ENCODE measurements at places on chromosomes 1 and 21.

- no peak for DNase-seq
Observed at GRCh38 chr1:15160626-15161025, 7.1 kb downstream of the TMEM51 start.

- DNase-seq = no peak
Observed at GRCh38 chr1:75984781-75985180, 52.6 kb upstream of the ASB17 start.

- no peak for DNase-seq
Observed at GRCh38 chr1:168653567-168653966, 75.4 kb downstream of the DPT start.

DNA sequence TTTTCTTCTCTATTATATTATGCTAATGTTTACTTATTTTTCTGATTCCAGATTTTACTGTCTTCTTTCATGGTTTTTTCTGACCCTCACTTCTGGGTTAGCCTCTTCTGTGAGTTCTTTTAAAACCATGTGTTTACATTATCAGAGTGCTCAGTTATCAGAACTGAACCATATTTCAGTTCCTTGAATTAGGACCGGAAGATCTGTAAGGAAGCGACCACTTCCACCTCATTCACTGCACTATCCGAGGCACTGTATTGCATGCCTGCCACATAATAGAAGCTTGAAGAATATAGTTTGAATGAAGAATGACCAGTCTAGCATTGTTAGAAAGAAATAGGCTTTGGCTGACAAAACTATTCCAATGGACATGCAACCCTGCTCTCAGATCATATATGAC is 281.0 kb upstream of the DEPDC1 start:
- DNase-seq = no peak

DNA sequence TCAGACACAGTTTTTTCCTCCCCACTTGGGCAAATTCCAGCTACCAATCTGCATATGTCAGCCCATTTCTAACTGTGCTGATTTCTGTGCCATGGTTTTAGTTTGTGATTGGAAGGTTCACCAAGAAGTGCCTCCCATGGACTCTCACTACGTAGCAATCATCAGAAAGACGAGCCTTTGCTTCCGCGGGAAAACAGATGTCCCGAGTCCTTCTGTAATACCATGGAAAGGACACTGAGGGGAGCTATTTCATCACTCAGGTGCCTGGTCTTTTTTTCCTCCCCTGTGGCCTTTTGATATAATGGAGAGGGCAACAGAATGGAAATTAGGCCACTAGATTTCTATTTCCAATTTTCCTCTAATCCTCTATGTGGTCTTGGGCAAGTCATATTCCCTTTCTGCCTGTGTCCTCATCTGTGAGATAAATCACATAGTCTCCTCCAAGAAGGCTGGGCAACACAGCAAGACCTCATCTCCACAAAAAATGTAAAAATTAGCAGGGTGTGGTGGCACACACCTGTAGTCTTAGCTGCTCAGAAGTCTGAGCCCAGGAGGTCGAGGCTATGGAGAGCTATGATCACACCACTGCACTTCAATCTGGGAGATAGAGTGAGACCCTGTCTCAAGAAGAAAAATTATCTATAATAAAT is 24.8 kb downstream of the LEMD1 start:
- DNase-seq = peak; percentile 71

DNA sequence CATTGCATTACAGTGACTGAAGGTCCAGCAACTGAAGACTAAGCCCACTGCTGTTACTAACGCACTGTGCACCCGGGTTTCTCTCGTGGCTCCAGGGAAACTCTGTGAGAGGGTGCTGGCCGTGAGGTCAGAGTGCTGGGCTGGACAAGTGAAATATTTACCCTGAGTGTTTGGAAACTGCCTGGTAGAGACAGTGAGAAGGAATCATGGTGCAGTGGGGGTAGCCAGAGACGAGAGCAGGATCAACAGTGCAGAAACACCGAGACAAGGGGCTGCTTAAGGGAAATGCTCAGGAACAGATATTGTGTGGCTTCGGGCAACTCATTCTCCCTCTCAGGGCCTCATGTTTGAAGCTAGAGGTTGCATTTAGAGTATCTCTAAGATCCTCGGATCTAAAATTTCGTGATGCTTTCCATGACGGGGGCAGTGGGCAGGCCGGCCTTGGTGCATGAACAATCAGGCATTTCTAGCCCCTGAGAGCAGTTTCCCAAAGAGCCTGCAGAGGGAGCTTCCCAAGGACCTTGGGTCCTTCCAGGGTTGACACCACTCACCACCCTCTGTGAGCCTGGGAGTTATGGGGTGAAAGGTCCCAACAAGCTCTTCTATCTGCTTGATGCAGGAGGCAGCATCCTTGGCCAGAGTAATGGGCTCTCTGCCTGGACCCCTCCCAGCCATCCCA is 9.7 kb downstream of the CD2 start:
- peak; percentile 36 for DNase-seq

DNA sequence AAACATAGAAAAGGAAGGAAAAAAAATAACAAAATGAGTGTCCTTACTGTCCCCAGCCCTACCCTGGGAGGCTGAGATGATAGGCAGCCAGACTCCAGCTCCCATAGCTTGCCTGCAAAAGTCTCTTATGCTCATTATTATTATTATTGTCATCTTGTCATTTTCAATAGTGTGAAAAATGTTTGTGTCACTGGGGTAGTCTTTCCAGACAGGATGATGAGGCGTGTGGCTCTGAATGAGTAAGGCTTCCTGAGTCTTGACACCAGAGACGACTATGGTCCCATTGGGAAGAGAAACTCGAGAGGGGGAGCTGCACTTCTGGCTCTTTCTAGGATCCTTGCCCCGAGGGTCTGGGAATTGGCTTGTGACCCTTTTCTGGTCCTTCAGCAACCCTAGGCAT is 1.1 kb upstream of the CYB561D1 start:
- DNase-seq = no peak

GRCh38 chr1:155006601-155007101 is 4.0 kb downstream of the ZBTB7B start:
- no peak for DNase-seq

DNA sequence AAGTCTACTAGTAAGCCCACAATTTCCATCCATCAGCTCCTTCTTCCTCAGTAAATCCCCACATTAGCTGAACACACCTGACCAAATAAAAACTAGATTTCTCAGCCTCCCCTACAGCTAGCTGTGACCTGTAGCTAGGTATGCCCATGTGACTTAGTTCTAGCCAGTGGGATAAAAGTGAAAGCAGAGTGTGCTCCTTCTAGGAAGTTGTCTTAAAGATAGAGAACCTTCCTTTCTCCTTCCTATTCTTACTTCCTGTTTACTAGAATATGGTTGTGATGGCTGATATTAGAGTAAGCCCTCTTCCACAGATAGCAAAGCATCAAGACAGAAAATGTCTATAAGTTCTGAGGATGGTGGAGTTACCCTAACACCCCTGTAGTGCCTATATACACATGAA is 67.0 kb downstream of the PIK3R3 start:
- no peak for DNase-seq

DNA sequence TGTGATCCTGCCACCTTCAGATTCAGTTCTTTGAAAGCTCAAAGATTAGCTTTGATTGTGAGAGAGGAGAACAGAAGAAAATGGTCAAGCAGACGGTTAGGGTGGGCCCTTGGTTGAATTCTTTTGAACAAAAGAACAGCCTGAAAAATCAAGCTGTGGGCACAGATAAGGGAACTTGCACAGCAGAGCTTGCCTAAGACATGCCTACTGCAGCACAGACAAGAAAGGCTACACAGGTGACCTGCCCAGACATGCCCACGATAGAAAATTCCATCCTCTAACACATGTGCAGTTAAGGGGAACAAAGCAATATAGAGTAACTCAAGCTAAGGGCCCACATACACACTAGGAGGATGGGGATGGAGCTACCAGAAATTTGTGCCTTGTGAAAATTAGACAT is 512.5 kb upstream of the LRRC7 start:
- no peak for DNase-seq

GRCh38 chr1:93347334-93347899 is 1.7 kb downstream of the DR1 start:
- DNase-seq = no peak

DNA sequence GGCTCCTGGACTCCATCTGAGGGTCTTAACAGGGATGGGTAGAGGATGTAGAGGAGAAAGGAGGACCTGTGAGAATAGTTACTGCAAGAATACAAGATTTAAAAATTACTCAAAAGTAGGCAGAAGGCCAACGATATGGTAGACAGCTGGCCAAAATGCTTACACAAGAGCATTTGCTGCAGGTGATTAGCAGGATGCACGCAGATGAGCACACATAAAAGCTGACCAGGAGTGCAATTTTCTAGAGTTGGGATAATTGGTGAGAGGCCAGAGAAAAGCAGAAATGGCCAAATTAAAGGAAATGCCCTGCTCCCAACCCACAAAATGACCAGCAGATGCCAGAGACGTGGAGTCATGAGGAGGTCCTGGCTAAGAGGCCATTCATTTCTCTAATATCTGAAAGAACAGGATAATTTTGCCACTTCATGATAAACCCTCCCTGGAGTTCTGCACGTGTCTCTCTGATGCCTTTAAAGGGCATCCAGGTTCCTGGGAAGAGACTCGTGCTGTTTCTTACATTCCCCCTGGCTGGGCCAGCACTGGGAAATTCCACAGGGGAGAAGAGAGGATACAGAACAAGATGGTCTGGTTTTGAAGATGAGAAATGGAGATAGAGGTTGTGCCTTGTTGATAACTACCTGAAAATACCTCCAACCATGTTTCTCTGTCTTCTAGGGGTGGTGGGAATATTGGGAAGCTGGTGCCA is 62.3 kb upstream of the KCNA3 start:
- DNase-seq = no peak

DNA sequence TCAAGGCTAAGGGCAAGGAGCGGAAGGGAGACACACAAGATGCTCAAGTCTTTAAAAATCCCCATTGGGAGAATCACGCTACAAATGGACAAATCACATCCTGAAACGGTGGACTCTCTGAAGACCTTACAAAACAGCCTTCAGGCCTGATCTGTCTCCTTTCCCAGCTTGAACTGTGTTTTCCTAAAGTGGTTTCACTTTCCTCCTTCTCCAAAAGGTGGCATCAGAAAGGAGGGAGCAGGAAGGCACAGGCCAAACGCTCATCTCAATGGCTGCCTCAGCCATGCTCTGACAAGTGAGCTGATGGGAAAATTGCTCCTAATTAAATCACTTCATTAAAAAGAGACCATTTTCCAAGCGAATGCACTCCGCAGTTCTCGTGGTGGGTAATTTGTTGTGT is 47.7 kb downstream of the UTP25 start:
- DNase-seq = peak; percentile 51

DNA sequence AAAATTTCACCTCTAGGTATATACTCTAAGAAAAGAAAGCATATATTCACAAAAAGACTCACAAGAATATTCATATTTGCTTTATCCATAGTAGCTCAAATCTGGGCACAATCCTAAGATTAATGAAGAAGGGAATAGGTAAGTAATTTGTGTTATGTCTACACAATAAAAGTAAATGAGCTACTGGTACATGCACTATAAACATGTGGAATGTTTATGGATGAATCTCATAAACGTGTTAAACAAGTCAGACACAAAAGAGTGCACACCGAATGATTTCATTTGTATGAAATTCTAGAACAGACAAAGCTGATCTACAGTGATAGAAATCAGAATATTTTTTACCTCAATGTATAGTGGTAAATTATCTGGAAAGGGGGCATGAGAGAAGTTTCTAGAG is 115.3 kb upstream of the B3GALT2 start:
- DNase-seq = no peak

DNA sequence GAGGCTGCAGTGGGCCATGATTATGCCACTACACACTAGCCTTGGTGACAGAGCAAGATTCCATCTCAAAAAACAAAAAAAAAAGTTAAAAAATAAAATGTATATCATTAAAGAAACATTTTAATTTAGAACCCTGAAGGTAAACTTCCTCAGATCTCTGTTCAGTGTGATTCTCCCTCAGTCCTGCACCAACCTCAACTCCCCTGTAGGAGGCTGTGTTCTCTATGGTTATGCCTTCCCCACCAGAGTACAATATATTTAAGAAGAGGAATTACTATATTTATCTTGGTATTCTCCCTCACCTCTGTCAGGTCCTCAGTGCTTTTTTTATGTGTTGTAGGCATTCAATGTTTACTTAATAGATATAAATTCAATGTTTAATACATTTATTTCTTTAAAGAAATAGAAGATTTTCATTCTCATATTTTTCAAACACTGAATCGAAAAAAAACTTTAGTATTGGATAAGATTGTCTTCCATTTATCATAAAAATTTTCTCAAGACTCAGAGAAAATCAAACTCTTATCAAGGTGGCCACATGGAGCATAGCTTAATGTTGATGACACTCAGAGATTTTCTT is 4.8 kb upstream of the LRRC8B start:
- DNase-seq = no peak

- DNase-seq = no peak
Observed at GRCh38 chr21:29975776-29976175, 36.0 kb upstream of the GRIK1 start.

Measured in ELF-1 (cell line).